Cortex of kidney (tissue), 1 donor: ENCODE measurements at places on chromosomes 7 and 10.

- no peak for DNase-seq
These were observed 318.6 kb downstream of the PTPRN2 start for GRCh38 chr7:158268816-158269535.

- no peak for DNase-seq
These were observed 171.5 kb downstream of the CCSER2 start for GRCh38 chr10:84499846-84500245.

- DNase-seq: no peak
These were observed 698.5 kb downstream of the SUGCT start for GRCh38 chr7:40833191-40833887.

- DNase-seq: no peak
These were observed 25.1 kb downstream of the CASP7 start for GRCh38 chr10:113704637-113705343.

DNA sequence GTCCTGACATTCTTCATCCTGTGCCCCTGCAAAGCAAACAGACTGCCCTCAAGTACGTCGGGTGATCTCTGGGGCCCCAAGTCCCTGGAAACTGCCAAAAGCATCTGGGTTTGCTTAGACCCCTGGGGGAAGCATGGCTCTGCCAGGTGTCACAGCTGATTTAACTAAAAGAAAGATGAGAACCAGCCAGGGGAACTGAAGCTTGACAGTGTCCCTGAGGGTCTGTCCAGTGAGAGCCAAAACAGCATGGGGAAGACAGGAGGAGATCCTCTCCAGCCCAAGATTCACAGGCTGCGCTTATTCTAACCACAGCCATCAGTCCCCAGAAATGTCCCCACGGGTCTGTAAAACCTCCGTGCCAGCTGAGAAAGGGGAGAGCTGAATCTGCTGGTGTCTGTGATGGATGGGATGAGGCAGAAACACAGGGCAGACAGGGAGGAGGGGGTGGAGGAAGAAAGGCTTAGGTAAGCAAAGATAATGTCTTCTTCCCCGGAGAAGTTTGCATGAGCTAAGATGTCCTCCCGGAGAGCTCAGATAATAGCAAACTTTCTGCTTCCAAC, 21.3 kb downstream of the CCDC3 start:
- no peak for DNase-seq

GRCh38 chr7:1220977-1221745, 11.5 kb upstream of the UNCX start:
- no peak for DNase-seq

DNA sequence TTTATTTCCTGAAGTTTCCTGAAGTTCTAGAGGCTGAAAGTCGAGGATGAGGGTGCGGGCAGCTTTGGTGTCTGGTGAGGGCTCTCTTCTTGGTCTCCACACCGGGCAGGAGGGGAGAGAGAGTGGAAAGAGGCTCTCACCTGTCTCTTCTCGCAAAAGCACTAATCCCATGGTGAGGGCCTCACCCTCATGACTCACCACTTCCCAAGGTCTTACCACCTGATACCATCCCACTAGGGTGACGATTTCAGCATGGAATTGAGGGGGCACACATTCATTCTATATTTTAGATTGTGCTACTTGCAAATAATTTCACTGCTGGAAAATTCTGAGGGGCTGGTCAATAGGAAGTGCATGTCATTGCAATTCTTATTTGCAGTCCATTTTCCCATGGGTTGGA, 292.9 kb downstream of the DPP6 start:
- no peak for DNase-seq

DNA sequence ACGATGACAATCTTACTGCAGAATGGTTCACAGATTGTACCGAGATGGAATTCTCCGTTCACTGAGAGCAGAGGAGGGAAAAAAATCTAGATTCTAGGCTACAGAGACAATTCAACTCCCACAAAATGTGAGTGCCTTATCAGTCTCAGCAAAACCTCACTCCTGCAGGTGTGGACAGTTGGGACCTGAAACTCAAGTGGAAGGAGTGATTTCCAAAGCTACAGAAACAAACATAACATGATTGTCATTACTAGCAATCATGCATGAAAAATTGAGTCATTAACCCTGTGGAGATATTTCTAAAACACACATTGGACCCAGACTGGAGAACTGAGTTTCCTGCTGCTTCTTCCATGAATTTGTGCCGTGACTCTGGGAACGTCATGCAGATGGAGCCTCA, 70.3 kb downstream of the CALML3 start:
- DNase-seq: no peak

DNA sequence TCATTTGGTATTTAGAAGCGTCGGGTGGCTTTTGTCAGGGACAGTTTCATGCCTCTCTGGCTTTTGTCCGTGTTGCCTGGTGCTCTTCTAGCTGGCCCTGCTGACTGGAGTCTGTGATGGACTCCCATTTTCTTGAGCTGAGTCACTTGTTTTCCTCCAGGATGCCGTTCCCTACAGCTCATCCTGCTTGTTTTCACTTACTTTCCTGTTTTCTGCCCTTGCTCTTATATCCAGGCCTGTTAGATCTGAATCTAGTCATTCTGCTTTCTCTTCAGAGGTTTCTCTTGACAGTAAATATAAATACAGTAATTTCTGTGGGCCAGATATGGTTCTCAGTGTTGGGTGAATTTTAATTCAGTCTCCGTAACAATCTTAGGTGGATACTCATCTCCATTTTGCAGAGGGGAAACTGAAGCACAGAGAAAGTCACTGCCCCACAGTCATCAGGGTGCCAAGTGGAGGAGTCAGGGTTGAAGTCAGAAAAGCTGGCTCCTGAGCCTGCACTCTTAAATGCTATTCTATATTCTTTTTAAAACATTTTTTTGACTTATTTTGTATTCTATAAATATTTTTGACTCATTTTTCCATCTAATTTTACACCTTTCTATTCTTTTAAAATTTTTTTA, 85.4 kb downstream of the CCNY start:
- no peak for DNase-seq

GRCh38 chr7:140155428-140155827, 21.4 kb downstream of the KDM7A start:
- DNase-seq: no peak

DNA sequence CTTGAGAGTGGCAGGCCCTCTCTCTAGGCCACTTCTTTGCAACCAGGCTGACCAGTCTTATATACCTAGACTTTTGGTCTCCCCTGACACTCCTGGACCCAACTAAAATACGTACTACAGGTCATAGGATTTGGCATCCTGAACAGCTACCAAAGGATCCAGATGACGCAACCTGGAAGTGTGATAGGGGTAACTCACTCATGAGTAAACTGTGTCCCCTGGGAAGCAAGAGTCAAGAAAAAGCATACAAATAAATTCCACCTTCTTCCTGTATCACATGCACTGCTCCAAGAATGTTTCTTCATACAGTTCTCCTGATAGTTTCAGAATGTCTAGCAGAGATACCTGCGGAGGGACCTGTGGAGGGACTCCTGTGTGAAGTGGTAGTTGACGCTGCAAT, 172.3 kb downstream of the MDFIC start:
- no peak for DNase-seq

- no peak for DNase-seq
These were observed 24.4 kb downstream of the SKIDA1 start for GRCh38 chr10:21501091-21501490.

DNA sequence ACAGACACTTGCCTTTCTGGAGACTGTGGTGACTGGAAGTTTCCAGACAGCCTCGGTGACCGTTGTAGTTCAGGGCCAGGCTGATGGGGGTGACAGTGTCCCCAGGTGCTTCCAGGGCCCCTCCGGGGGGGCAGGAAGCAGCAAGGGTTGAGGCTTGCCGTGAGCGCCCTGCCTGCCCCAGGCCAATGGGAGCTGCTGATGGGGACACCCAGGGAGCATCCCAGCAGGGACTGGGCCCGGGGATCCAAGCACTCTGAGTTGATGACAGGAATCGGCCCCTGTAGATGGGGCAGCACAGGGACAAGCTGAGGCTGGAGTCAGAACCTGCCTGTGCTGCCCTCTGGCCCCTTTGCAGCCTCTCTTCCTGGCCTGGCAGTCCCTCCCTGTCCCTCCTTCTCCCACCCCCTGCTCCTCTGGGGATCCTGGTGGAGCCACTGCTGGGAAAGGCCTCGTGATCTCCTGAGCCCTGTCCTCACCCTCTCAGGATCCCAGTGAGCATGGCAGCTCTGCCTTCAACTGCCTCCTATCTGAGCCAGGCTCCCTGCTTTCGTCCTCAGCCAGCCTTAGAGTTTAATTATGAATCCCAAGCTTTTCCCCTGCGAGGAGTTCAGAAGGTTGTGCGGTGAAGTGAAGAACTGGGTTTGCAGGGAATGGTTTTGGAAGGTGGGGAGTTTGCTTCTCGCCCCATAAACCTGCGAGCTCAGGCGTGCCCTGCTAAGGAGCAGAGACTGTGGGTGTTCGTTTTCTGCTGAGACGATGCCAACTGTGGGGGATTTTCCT, 84.7 kb downstream of the ADCY1 start:
- no peak for DNase-seq

DNA sequence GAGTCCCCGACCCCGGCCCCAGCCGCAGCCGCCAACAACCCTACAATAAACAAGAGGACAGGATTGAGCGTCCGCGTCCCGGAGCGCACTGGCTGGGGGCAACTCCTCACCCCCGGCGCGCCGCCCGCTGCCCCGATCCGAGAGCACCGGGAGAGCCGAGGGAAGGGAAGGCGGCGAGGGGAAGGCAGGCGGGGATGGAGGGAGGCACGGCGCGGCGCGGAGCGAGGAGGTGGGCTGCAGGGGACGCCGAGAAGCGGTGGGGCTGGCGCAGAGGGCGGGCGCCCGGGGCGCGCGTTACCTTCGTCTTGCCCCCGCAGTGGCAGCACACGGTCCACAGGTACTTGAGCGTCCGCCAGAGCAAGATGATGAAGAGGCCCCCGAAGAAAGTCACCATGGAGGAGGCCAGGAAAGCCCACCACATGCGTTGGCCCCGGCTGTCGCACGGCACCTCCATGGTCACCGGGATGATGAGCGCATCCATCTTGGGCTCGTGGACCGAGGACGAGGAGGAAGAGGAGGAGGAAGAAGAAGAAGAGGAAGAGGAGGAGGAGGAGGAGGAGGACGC, 559 bp downstream of the KCNMA1 start:
- no peak for DNase-seq

- DNase-seq: no peak
These were observed 88.3 kb downstream of the NRCAM start for GRCh38 chr7:108367946-108368345.

- no peak for DNase-seq
These were observed 11.3 kb downstream of the TNS3 start for GRCh38 chr7:47570649-47571050.

- DNase-seq: no peak
These were observed 471.0 kb downstream of the SH2D4B start for GRCh38 chr10:81008726-81009125.

GRCh38 chr7:92231-92674, 100.1 kb upstream of the FAM20C start:
- DNase-seq: no peak

DNA sequence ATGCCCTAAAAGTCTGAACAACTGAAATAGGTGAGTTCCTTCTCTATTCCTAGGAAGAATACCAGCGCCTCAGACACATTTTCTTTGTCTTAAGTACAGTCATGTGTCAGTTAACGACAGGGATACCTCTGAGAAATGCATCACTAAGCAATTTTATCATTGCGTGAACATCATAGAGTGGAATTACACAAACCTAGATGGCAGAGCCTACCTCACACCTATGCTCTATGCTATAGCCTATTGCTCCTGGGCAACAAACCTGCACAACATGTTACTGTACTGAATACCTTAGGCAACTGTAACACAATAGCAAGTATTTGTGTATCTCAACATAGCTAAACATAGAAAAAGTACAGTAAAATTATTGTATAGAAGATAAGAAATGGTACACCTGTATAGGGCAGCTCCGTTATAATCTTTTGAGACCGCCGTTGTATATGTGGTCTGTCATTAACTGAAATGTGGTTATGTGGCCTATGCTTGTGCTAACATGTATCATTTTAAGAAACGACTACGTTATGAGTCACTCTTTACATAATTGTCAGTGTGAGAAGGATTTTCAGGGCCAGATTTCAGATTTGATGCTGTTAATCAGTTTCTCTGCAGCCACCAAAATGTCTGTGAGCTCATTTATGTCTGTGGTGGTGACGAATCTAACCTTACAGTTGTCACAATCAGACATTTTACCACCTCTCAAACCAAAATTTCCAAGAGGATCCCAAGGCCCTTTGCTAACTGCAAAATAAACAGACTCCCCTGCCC, 66.1 kb upstream of the STK17A start:
- DNase-seq: no peak

GRCh38 chr7:106125417-106125816, 13.3 kb upstream of the SYPL1 start:
- DNase-seq: no peak

DNA sequence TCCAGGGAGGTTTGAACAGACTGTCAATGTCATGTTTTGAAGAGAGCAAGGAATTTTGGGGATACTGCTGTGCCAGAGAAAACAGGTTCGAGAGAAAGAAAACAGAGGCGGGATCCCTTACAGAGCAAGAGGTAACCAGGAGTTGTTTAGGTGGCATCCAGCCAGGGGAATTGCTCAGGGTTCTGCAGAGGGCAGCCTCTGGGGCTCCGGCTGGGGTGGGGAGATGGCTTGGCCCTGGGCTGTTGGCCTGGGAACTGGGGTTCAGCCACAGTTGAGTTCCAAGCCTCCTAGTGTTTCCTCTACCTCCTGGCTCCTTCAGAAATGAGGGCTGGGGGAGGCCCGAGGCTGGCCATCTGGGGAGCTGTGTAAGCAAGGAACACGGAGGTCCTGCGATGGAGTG, 68.0 kb downstream of the CAMK1D start:
- no peak for DNase-seq

GRCh38 chr10:114996542-114996941, 58.5 kb downstream of the TRUB1 start:
- DNase-seq: no peak

GRCh38 chr7:44849885-44850544, 2.1 kb upstream of the H2AZ2 start:
- DNase-seq: no peak

DNA sequence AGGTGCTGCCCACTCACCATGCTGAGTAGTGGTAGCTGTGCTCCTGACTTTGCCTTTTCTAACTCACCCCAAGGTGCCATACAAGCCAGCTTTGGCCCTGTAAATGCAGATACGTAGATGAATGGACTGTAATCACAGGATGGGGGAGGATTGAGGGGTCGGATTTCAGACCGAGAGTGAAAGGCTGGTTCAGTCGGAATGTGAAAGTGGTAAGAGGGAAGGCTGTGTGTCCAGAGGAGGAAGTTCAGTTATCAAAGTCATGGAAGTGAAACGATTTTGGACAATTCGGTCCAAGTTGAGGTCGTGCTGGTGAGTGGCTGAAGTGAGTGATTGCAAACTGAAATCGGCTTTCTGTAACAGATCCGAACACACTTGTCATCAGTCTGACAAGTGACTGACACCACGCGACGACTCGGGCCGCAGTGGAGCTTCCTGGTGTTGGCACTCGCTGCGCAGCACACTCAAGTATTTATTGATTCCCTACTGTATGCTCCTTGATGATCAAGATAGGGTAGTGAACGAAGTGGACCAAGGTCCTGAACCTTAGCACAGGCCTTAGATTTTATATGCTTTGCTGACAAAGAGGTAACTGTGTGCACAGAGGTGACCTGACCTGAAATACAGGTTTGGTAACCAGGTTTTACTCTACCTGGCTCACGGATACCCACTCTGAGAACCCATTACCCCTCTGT, 10.5 kb downstream of the ZNF282 start:
- DNase-seq: no peak

- DNase-seq: no peak
These were observed 23.8 kb upstream of the GLCCI1 start for GRCh38 chr7:7944619-7945282.
